ENCODE measurements at places on chromosomes 1 and 21.

- DNase-seq: no peak
Measured at GRCh38 chr1:198183605-198184004, 26.8 kb downstream of the NEK7 start.

- DNase-seq: peak; percentile 55
Measured at GRCh38 chr1:155011437-155012025, 8.9 kb downstream of the ZBTB7B start.

- no peak for DNase-seq
Measured at GRCh38 chr1:68278221-68278620, 45.9 kb upstream of the WLS start.

- no peak for DNase-seq
Measured at GRCh38 chr1:213742992-213743391, 244.8 kb upstream of the PROX1 start.

- no peak for DNase-seq
Measured at GRCh38 chr1:83922431-83922830, 76.5 kb downstream of the TTLL7 start.

GRCh38 chr21:35204125-35204524 lies 155.0 kb upstream of the RUNX1 start:
- DNase-seq: no peak

- no peak for DNase-seq
Measured at GRCh38 chr1:109517337-109517736, 7.8 kb upstream of the AMIGO1 start.

DNA sequence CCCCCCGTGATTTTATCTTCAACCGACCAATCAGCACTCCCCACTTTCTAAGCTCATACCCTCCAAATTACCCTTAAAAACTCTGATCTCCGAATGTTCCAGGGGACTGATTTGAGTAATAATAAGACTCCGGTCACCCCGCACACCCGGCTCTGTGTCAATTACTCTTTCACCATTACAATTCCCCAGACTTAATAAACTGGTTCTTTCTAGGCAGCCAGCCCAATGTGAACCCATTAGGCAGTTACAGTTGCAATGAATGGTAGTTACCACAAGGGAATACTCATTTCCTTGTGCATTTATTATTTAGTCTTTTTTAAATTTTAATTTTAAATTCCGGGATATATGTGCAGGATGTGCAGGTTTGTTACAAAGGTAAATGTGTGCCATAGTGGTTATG lies 177.9 kb downstream of the HFM1 start:
- DNase-seq: no peak

- DNase-seq: no peak
Measured at GRCh38 chr1:166083887-166084286, 82.9 kb downstream of the FAM78B start.

DNA sequence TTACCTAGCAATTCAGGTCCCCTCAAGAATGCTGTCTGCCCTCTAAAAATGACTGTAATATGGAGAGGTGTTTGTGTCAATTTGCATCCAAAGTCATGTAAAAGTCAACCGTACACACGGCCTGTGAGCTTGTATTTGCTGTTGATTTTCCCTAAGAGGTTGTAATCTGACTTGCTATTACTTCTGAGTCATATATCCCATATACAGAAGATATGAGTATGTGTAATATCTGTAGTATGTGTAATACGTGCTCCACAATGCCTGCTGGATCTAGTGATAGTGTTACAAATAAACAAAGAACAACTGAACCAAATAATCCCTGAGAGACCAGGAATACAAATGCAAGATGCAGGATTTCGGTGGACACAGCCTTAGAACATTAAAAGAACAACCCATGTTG lies 1.4 kb upstream of the KCNJ6 start:
- no peak for DNase-seq

GRCh38 chr1:111729946-111730681 lies 9.1 kb downstream of the INKA2 start:
- DNase-seq: no peak

- DNase-seq: no peak
Measured at GRCh38 chr1:225990705-225991464, 8.3 kb downstream of the SDE2 start.

GRCh38 chr21:36846631-36847030 lies 119.8 kb downstream of the HLCS start:
- no peak for DNase-seq

- no peak for DNase-seq
Measured at GRCh38 chr1:174966008-174966572, 33.7 kb upstream of the CACYBP start.

DNA sequence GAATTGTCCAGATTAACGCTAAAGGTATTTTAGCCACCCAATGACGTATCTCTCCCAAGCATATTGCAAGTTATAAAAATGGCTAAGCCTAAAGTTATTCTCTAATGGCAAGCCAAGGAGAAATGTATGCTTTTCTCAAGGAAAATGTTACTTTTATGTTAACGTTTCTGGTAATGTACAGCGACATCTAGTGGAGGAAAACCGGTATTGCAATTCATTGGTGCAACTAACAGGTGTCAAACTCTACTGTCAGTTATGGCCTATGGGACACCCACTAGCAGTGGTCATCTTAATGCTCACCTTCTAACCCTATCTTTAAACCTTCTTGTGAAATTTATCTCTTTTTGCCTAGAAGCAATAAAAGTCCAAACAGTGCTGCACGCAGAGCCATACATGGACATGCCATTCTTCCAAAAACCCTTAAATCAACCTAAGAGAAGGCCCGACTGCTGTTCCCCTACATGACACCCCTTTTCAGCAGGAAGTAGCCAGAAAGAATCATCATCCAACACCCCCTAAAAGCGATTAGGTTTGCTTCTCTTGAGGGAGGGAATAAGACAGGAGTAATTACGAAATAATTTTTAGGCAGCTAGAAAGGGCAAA lies 68.7 kb upstream of the LRIF1 start:
- no peak for DNase-seq

DNA sequence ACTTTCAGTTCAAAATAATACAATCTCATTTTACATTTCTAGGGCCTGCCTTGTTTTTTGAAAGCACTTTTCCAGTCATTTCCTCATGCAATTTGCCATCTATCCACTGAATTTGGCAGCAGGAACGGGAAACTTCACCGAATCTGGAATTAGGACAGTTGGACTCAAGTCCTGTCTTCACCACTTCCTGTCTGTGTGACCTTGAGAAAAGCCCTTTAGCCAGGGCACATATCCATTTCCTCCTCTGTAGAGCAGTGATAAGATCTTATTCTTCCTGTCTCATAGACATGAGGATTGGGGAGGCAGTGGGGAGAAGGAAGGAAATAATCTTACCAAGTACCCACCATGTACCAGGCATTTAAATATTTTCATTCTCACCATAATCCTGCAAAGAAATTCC lies 12.0 kb downstream of the VAV3 start:
- no peak for DNase-seq

DNA sequence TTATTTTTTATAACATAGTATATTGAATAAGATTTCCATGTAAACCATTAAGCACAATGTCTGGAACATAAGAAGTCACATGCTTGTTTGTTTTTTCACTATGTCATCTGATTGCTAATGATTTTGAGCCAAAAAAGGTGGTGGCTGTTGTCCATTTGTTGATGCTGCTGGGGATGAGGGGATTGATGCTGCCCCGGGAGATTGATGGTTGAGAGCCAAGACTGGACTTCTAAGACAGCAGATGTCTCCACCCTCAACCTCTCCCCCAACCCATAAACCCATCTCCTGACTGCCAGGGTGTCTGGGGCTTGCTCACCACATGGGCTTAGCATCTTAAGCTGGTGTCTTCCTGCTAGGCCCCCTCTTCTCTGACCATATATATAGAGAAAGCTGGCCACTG lies 35.8 kb upstream of the CD34 start:
- no peak for DNase-seq

- DNase-seq: no peak
Measured at GRCh38 chr1:173411835-173412742, 65.0 kb upstream of the PRDX6 start.

- no peak for DNase-seq
Measured at GRCh38 chr21:31298618-31299269, 45.3 kb downstream of the TIAM1 start.

DNA sequence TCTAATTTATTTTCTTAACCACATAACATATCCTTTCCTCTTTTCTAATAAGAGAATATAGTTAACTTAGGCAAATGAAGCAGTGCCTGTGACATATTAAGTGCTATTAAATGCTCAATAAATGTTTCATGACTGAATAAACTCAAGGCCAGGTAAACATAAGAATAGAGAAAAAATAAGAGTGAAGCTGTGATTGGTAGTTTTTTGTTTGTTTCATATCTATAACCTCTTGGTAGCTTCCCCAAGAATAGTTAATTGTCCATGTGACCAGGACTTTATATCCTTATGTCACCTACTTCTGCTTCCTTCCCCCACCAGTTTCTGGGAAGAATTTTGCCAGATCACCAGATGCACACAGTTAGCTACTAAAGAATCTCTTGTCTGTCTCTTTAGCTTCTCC lies 295.1 kb upstream of the ST6GALNAC5 start:
- no peak for DNase-seq
